ENCODE measurements at places on chromosomes 13 and 19.

GRCh38 chr13:81597101-81597500 lies 1256.2 kb upstream of the SPRY2 start:
- DNase-seq: no peak

DNA sequence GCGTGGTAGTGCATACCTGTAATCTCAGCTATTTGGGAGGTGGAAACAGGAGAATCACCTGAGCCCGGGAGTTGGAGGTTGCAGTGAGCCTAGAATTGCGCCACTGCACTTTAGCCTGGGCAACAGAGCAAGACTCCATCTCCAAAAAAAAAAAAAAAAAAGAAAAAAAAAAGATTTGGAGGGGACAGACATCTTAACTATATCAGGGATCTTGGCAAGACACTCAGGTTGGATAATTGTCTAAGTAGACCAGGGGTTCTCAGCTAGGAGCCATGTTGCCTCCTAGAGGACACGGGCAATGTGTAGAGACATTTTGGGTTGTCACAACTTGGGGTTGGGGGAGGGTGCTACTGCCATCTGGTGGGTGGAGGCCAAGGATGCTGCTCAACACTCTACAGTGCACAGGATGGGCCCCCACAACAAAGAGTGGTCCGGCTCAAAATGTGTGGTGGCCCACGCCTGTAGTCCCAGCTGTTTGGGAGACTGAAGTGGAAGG lies 1.9 kb upstream of the ZNF580 start:
- DNase-seq: no peak

- DNase-seq: no peak
Measured at GRCh38 chr13:96925916-96926628, 68.2 kb downstream of the OXGR1 start.

DNA sequence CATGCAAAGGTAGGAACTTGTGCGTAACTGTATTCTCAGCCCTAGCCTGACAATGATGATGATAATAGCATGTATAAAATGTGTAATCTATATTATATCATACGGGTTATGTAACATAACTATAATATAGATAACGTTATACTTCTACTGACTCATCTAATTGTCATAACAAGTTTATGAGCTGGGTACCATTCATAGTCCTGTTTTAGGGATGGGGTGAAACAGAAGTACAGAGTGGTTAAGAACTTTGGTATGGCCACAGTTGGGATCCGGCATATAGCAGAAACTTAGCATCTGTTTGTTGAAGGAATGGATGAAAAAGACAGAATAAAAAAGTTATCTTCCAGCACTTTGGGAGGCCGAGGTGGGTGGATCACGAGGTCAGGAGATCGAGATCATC lies 5.2 kb downstream of the CTU1 start:
- DNase-seq: no peak

DNA sequence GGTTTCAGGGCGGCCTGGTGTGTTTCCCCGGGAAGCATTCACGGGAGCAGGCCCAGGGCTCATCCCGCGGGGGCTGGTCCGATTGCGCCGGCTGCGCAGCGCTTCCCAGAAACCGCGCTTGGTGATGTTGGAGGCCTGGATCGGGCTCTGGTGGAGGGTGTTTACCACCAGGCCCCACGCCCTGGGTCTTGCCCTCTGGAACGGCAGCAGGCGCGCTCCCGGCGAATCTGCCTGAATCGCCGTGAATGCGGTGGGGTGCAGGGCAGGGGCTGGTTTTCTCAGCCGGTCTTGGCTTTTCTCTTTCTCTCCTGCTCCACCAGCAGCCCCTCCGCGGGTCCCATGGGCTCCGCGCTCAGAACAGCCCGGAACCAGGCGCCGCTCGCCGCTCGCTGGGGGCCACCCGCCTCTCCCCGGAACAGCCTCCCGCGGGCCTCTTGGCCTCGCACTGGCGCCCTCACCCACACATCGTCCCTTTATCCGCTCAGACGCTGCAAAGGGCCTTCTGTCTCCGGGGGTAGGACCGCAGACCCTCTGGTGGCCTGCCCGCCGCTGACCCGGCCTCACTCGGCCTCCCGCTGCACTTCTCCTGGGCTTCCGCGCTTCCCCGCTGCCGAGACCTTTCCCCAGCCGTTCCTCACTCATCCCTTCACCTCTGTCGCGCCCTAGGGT lies 69.4 kb upstream of the GJB6 start:
- DNase-seq: no peak

GRCh38 chr13:66915596-66916185 lies 314.4 kb downstream of the PCDH9 start:
- DNase-seq: no peak

DNA sequence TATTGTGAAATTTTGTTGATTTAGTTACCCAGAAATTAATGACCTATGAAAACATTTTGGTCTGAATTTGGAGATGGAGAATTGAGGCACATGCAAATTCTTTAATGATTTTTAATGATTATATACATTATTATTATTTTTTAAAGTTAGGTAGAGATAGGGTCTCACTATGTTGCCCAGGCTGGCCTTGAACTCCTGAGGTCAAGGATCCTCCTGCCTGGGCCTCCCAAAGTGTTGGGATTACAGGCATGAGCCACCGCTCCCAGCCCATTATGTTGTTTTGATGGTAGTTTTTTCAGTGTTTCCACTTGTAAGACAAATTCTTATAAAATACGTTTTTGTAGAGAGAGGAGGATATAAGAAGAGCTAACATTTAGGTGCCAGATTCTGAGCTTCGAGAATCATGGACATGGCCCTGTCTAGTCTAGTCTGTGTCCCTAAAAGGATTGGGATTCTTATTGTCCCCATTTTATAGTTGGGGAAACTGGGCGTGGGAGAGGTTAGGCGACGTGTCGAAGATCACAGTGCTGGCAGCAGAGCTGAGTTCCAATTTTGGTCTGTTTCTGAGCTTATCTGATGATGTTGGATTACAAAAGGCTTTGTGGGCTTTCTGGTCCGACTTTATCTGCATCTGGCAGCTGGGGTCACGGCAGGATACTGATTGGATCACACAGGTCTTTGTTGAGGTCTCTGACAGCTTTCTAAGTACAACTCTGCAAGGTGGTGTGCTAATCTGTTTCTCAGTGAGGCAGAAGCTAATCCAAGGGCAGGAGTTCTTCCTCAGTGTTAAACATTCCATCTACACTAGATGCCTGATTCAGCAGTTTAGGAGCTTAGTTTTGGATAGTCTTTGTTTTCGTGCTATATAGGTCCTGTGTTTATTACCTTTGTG lies 7.5 kb upstream of the WDR88 start:
- DNase-seq: no peak

DNA sequence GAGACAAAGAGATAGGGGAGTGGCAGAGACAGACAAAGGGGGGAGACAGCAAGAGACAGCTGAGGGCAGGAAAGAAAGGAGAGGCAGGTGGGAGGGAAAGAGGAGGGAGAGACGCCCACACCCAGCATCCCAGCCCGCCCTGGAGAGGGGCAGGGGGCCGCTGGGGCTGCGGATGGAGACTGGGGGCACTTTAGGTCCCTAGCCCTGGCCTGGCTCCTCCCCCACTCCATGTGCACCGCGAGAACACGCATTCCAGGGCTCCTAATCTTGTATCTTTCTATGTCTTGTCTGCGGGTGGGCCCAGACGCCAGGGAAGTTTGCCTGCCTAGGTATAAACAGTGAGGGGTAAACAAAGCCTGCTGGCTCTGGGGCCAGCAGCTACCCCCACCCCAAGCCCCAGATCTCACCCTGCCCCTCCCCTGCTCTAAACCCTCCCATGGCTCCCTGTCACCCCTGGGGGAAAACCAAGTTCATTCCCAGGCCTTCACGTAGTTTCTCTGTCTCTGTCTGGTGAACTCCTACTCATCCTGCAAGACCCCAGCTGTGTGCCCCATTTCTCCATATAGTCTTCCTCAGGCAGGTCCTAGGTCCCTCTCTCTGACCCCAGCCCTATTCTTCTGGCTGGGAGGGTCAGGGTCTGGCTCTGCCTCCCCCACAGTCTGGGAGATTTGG lies 5.7 kb downstream of the TLE5 start:
- DNase-seq: no peak

DNA sequence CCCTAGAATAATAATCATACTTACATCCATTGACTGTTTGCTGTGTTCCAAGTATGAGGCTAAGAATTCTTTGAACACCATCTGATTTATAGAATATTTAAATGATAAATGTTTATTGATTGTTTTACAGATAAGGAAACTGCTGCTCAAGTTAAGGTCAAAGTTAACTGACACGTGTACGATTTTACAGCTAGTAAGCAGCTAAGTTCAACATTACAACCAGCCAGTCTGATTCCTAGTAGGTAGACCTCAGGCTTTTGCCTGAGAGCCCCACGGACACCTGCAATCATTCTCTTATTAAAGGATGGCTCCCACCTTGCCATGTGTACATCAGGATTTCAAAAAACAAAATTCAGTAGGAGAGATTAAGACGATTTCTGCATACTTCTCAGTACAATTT lies 141.9 kb downstream of the SPRY2 start:
- DNase-seq: no peak

DNA sequence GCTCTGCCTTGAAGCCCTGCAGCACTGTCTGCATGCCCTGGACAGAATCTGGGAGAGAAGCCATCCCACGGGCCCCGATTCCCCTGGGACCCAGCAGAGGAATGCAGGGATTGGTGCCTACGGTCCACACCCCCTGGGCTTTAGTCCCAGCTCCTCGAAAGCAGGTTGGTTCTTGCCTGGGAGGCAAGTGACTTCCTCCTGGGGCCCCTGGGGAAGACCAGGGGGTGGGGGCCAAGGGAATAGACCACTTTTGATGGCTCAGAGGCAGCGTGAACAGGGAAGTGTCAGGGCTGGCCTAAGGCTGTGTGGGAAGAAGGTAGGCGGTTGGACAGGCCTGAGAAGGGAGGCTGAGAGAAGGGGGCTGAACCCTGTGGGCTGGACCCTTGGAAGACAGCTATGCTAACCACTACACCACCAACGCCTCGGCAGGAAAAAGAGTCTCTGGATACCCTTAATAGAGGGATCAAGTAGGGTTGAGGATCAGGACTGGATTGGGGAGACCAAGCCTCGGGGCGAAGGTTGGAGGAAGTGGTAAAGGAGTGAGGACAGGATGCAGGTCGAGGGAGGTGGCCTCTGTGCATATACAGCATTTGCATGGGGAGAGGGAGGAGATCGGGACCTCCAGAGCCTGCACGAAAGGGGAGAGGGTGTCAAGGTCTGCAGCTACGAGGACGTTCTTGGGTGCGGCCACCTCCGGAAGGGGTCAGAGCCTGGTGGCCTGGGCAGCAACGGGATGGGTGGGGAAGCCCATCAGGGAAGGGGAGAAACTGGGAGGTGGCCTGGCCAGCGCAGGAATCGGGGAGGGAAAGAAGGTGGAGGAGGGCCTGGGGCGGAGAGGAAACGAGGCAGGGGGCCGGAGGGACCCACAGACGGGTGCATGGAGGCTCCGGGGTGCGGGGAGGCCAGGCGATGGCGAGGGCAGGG lies 709 bp downstream of the DPP9 start:
- no peak for DNase-seq

GRCh38 chr19:18537431-18537830 lies 5.9 kb downstream of the FKBP8 start:
- DNase-seq: no peak

DNA sequence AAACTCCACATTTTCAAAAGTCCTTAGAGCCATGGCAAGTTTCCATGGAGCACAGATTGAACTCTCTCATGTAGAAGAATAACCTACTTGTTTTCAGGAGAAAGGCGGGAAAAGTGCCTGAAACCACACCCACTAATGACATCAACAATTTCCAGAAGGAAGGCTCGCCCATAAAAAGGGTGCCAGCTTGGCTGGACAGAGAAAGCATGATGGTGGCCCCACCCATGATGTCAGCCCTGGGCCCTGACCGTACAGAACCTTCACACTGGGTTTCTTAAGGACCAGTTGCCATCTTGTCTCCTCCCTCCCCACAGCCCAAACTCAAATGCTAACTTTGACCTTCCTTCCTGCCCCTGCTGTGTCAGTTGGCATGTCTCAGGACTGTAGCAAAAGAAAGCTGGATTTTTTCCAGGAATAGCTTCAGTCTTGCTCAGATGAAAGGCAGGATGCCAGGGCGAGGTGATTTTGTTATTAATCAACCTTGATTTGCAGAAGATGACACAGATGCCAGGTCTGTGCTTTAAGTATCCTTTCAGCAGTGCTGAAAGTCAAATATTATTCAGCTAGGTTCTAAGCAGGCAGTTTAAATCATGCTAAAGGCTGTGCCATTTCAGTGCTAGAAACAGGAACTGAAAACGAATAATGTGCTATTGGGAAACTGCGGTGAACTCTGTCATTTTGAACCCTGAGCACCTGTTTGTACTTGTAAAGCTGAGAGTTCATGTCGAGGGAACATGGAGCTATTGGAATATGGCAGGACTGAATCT lies 89.5 kb upstream of the RFC3 start:
- DNase-seq: no peak

All from activated CD8-positive, alpha-beta memory T cell treated with anti-CD3 and anti-CD28 coated beads for 4 hours (primary cell).